Activated CD8-positive, alpha-beta memory T cell treated with anti-CD3 and anti-CD28 coated beads for 4 hours (primary cell): ENCODE measurements at places on chromosomes 1 and 21.

- DNase-seq: no peak
These were observed 13.3 kb downstream of the VN1R5 start for GRCh38 chr1:247269133-247269532.

DNA sequence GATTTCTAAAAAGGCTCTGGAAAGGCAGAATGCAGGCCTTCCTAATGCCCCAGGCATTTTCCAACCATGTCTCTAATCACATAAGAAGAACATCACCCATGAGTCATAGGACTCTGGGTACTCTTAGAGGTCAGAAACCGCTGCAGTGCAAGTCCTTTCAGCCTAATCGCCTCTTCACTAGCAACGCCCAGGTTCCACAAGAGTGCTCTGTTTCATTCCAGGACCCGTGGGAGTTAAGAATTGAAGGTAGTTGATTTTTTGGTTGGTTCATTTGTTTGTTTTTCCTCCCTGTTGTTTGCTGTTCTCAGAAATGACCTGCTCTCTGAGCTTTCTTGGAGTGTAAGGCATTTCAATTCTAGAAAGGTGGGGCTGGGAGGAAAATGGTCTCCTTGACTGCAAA lies 123.2 kb downstream of the NR5A2 start:
- DNase-seq: no peak

- DNase-seq: no peak
These were observed 9.8 kb downstream of the ABCA4 start for GRCh38 chr1:94110946-94111740.

DNA sequence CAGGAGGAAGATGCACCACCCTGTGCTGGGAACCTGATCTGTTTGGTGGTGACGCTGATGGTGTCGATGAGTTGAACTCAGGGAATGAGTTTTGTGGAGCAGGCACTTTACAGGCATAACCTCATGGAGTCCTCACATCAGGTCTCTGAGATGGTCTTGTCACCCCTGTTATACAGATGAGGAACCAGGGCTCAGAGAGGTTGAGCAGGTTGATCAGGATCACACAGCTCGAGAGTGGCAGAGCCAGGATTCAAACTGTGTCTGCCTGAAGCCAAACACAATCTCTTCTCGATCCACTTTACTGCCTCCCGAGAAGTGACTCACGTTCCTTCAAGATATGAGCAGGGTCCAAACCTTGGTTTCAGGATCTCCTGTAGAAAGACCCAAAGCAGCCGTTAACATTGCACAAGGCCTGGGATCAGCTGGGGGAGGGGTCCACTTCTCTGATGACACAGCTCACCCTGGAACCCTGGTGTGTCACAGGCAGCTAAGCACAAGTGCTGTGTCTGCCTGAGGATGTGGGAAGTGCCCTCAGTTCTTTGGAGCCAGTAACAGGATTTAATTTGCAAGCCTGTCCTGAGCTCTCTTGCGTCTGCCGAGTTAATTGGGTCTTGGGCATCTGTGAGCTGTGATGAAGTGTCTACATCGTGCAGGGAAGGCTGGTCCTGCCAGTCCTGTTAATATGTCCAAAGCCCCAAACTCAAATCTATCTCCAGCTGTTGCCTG lies 65.4 kb upstream of the STUM start:
- no peak for DNase-seq

DNA sequence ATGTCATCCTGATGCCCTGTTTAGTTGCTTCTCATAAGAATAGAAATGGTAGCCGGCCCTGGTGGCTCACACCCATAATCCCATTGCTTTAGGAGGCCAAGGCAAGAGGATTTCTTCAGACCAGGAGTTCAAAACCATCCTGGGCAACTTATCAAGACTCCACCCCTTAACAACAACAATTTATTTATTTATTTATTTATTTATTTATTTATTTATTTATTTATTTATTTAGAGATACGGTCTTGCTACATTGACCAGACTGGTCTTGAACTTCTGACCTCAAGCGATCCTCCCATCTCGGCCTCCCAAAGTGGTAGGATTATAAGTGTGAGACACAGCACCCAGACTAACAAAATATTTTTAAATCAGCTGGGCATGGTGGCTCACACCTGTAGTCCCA lies 4.0 kb downstream of the MT1HL1 start:
- no peak for DNase-seq
